ENCODE measurements at places on chromosomes 13 and 19. TPM values are rescaled to one million over a fixed set of nuclear protein-coding genes. Genes with fewer than 3 reads are reported as not detected.

PLIN4 gene
- polyA plus RNA-seq, result 5.3 TPM

SYCN gene
- not detected for polyA plus RNA-seq

RNF17 gene
- 0.07 TPM for polyA plus RNA-seq

C1QTNF9 gene
- polyA plus RNA-seq, result 7.4 TPM

CGB2 gene
- not detected for polyA plus RNA-seq

ZNF99 gene
- polyA plus RNA-seq, result 0.40 TPM

TMEM255B gene
- polyA plus RNA-seq, result 5.5 TPM

SMAD9 gene
- polyA plus RNA-seq, result 17.3 TPM

GRCh38 chr19:29542776-29543175 is 17.0 kb downstream of the VSTM2B start:
- DNase-seq, result no peak

GRCh38 chr19:13069415-13070359 is 33.0 kb downstream of the LYL1 start:
- DNase-seq, result no peak

DNA sequence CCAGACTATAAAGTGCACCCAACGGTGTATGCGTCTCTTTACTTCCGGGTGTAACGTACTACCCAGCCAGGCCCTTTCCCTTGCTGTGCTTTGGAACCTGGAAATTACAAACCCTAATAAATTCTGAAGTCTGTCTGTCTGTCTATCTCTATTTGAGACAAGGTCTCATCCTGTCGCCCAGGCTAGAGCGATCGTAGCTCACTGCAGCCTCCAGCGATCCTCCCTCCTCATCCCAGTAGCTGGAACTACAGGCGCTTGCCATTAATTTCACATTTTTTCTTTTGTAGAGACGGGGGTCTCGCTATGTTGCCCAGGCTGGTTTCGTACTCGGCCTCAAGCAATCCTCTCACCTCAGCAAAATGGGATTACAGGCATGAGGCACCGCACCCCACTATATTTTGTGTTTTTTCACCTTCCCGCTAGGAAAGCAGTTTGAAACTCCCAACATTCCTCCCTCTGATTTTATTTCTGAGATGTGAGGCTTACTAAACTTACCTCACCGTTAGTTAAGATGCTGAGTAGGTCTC is 469 bp upstream of the RNF6 start:
- DNase-seq, result no peak

DNA sequence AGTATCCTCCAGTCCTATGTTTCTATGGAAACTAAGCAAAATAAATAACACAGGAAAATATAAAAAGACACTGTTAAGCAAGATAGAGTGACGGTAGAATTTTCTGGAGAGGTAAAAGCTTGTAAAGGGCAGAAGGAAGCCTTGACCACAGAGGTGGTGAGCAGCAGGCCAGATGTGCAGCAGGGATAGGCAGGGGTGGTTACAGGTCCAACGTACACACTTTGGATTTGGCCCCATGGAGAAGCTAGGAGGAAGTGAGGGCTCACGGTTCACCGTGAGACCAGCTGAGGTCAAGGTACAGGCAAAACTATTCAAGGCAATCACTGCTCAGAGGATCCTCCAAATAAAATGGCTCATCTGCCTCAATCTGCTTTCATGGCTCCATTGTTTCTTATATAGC is 242.8 kb downstream of the B3GLCT start:
- DNase-seq, result no peak

GRCh38 chr13:43111559-43112400 is 88.4 kb downstream of the DNAJC15 start:
- no peak for DNase-seq

- DNase-seq, result no peak
Observed at GRCh38 chr13:75621147-75621546, 15.0 kb upstream of the LMO7 start.

DNA sequence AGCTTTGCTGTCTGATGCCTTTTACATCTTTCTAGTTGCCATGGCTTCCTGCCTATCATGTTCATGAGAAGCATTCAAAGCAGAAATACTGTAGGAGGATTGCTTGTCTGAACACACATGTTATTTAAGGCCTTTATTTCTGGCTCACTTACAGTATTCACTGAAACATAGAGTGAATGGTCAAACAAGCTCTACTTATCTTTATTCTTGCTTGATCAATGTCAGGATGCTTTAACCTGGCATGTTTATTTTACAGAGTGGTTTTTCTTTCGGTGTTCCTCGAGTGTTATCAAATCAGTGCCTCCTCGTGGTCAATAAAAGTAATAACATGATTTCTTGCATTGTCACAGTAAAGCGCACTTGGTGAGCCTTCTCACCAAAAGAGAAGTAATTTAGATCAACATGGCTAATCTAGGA is 73.5 kb upstream of the PCDH17 start:
- DNase-seq, result no peak

- no peak for DNase-seq
Observed at GRCh38 chr19:47537493-47537892, 22.6 kb upstream of the NAPA start.

DNA sequence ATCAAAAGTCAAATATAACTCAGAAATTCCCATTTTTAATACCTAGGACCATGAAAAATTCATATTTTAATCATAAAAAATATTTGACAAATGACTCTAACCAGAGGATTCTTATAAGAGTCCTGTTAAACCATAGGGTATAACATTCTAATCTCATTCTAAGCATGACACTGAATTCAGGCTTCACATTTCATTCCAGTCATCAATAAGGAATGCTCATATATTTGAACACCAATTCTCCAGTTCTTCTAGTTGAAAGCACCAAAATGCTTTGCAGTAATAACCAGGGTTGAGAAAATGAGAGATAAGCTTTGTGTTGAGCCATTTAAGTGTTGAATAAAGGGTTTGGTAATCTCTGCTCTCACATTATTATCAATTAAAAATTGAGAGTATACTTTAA is 147.5 kb downstream of the VWA8 start:
- no peak for DNase-seq

DNA sequence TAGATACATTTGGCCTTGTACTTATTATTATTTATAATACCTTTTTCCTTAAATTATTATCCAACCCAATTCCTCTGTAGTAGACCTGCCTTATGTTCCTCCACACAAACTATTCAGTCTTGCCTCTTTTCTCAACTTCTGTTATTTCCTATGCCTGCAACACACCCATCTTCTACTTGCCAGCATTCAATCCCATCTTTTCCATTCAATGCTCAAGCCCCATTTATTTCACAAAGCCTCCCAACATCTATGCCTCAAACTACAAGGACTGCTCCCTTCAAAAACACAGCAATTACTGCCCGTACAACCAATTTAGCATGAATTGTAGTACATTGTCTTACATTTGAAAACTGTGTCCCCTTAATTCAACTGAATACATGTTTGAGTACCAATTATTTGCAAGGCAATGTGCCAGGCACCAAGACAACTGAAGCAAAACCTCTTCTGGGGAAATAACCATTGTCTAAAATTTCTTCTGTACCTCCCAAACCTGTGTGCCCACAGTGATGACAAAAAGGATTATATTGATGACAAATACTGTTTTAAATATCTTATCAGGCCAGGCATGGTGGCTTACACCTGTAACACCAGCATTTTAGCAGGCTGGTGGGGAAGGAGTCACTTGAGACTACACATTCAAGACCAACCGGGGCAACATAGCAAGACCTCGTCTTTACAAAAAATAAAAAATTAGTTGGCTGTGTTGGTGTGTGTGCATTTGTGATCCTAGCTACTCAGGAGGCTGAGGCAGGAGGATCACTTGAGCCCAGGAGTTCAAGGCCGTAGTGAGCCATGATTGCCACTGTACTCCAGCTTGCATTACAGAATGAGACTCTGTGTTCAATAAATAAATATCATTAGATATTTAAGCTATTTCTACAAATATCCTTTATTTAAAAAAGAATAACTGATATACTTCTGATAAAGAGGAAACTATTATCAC is 35.1 kb downstream of the ELF1 start:
- DNase-seq, result no peak

DNA sequence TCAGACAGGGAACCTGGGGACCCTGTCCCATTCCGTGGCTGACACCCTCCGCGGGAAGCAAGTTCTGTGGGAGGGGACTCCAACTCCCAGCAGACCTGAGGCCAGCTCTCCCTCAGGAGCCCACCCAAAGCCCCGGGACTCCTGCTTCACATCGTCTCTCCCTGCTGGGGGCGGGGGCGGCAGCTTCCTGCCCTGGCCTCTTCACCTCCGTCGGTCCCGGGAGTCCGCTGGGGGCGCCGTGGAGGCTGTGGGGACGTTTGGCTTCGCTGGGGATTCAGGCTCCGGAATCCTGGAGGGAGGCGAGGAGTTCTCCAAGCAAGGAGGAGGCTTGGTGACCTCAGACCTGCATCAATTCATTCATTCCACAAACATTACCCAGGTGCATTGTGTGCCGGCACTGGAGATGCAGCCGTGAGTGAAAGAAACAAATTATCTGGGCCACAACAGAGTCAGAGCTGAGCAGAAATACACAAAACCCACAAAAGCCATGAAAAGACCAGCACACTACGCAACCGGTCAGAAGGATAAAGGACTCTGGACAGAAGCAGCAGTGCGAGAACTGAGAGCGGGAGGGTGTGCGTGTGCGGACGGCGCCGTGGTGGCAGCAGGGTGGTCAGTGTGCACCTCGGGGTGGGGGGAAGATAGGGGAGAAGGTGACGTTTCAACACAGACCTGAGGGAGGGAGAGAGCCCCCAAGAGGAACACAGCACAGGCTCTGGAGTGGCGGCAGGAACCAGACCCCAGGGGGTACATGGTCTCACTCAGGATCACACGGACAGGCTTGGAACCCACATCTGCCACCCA is 19.0 kb downstream of the EPS8L1 start:
- DNase-seq, result no peak

- no peak for DNase-seq
Observed at GRCh38 chr13:20831933-20832332, 58.2 kb upstream of the EEF1AKMT1 start.

GRCh38 chr13:34065928-34066327 is 248.0 kb downstream of the RFC3 start:
- DNase-seq, result no peak

DNA sequence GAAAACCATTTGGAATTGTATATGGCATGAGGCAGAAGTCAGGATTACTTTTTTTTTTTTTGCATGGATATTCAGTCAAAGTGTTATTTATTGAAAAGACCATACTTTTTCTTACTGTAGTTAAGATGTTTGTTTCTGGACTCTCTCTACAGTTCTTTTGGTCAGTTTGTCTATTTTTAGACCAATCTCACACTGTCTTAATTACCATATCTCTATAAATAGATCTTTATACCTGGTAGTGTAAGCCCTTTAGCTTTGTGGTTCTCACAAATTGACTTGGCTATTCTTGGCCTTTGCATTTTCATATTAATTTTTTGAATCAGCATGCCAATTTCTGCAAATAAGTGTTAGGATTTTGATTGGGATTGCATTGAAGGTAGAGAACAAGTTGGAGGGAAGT is 96.8 kb downstream of the MAB21L1 start:
- DNase-seq, result no peak

DNA sequence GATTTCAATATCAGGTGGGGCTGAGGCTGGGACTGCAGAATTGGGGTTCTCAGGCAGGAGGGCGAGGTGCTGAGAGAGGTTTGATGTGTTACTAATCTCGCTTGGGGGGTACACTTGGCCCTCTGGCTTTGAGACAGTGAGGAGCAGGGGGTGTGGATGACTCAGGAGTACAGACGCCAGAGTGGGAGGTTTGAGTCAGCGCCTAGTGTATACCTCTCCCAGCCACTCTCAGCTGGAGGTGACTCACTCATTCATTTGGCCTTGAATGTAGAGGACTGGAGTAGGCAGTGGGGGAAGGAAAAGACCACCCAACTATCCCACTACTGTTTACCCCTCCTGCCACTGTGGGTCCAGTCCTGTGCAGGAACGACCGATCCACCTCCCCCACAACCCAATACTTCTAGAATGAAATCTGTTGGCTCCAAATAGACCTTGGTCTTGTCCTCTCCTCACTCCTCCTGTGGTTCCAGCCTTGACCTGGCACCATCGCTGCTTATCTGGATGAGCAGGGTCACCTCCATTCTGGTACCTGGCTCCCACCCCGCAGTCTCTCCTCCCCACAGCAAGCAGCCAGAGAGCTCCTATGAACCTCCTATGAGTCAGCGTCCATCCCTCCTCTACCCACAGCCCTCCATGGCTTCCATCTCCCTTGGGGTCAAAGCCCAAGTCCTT is 20.1 kb upstream of the ZNRF4 start:
- DNase-seq, result no peak

DNA sequence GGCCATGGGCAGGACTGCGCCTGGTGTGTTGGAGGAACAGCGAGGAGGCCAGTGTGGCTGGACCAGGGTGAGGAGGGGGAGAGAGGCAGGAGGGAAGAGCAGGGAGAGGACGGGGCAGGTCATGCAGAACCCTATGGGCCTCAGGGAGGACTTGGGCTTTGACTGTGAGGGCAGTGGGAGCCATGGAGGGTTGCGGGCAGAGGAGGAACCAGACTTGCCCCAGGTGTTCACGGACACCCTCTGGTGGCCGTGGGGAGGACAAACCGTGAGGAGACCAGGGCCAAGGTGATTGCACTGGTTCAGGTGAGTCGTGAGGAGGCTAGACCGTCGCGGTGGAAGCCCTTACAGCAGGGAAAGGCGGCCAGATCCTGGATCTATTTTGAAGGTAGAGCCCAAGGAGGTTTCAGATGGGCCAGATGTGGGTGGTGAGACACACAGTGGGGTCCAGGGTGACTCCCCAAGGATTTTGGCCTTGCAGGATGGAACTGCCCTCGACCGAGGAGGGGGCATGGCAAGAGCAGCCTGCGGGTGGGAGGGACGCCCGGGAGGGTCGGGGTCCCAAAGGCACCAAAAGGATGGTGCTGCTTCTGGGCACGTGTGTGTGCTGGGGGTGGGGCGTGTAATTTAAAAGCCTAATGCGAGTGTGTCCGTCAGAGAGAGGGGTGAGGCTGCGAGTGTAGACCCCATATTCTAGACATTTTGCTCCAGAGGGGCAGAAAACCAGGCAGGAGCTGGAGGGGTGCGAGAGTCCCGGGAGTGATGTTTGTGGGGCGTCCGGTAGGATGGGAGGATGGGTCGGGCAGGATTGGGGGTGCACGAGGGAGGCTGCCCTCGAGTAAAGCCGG is 2.7 kb upstream of the REXO1 start:
- DNase-seq, result no peak

DNA sequence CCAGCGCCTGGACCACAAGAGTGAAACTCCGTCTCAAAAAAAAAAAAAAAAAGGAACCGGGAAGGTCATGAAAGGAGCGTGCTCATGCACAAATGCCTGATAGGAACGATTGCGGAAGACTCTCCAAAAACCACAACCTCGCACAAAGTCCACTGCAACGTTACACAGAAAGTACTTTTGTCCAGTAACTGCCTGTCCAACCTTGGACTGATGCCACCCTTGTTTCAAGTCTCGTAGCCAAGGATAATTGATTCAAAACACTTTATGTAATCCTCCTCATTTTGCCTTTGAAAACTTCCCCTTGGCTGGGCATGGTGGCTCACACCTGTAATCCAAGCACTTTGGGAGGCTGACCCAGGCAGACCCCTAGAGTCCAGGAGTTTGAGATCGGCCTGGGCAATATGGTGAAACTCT is 13.7 kb downstream of the LGALS7 start:
- DNase-seq, result no peak

GRCh38 chr19:38837656-38838121 is 6.1 kb upstream of the ECH1 start:
- DNase-seq, result no peak

GRCh38 chr13:73984949-73985691 is 149.1 kb downstream of the KLF12 start:
- no peak for DNase-seq
